ENCODE measurements at places on chromosomes 11 and 22. TPM values are rescaled to one million over a fixed set of nuclear protein-coding genes. Genes with fewer than 3 reads are reported as not detected.

Gene MPZL2
- total RNA-seq: 85.3 TPM

DNA sequence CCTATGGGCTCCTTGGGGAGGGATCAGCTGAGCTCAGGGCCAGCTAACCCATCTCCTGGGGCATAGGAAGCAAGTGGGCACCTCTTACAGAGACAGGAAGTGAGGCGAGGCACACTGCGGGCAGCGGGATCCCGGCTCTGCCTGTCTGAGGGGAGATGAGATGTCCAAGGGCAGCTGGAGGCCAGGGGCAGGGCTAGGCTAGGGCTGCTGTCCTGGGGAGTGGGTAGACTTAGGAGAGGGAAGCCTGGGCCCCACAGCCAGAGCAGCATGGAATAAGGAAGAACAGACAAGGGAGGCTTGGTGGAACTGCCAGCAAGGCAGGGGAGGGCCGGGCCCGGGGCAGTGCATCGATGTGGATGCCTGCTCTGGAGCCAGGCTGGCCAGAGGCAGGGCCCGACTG lies 76.3 kb downstream of the MORC2 start:
- no peak for DNase-seq
- no peak overlapping the region for H3K4me3 ChIP-seq
- no peaks in the 10 kb centered on the region for H3K4me1 ChIP-seq
- no peaks in the 10 kb centered on the region for H3K27me3 ChIP-seq
- H3K27ac ChIP-seq: no peak overlapping the region

- no peaks in the 10 kb centered on the region for H3K27me3 ChIP-seq
- no peak overlapping the region for H3K27ac ChIP-seq
- DNase-seq: no peak
- H3K4me3 ChIP-seq: no peak overlapping the region
- H3K36me3 ChIP-seq: no peaks in the 10 kb centered on the region
- H3K4me1 ChIP-seq: no peaks in the 10 kb centered on the region
These were observed 38.6 kb downstream of the GGTLC2 start for GRCh38 chr22:22682807-22683667.

- DNase-seq: no peak
- H3K27ac ChIP-seq: no peak overlapping the region
- no peaks in the 10 kb centered on the region for H3K4me1 ChIP-seq
- no peaks in the 10 kb centered on the region for H3K36me3 ChIP-seq
These were observed 32.8 kb downstream of the PARVG start for GRCh38 chr22:44213489-44214043.

- no peak overlapping the region for H3K4me3 ChIP-seq
- no peaks in the 10 kb centered on the region for H3K36me3 ChIP-seq
- H3K27me3 ChIP-seq: no peaks in the 10 kb centered on the region
- H3K27ac ChIP-seq: peak overlapping the region; percentile 12
- H3K4me1 ChIP-seq: peaks cover 43% of the 10 kb centered on the region
These were observed 16.1 kb upstream of the RPS3 start for GRCh38 chr11:75383246-75383645.

DNA sequence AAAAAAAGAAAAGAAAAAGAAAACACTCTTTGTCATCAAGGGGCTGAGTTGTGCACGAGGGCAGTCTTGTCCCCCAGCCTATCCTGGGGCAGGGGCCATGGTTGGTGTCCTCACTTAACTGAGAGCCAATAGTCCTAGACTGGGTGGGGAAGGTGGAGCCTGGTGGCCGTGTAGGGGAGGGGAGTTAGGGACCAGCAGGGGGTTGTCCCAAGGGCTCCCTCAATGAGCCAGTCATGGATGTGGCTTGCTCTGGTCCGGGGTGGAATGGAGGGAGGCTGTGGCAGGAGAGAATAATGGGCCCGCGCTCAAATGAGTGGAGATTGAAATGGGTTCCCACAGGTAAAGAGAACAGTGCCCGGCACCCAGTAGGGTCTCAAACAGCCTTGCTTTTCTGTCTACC lies 46.2 kb downstream of the CACNA1I start:
- no peak overlapping the region for H3K27ac ChIP-seq
- peaks cover 38% of the 10 kb centered on the region for H3K27me3 ChIP-seq
